ENCODE measurements at places on chromosomes 2 and 18. TPM values are rescaled to one million over a fixed set of nuclear protein-coding genes. Genes with fewer than 3 reads are reported as not detected.

GRCh38 chr18:11215216-11215615 lies 65.8 kb upstream of the PIEZO2 start:
- no peak for DNase-seq

GRCh38 chr18:11167778-11168177 lies 18.4 kb upstream of the PIEZO2 start:
- DNase-seq, result no peak

- no peak for DNase-seq
Observed at GRCh38 chr18:13276530-13277520, 58.3 kb downstream of the LDLRAD4 start.

GRCh38 chr2:45013229-45014015 lies 4.2 kb upstream of the SIX2 start:
- DNase-seq, result no peak

The AQP12A gene
- total RNA-seq, result not detected

DNA sequence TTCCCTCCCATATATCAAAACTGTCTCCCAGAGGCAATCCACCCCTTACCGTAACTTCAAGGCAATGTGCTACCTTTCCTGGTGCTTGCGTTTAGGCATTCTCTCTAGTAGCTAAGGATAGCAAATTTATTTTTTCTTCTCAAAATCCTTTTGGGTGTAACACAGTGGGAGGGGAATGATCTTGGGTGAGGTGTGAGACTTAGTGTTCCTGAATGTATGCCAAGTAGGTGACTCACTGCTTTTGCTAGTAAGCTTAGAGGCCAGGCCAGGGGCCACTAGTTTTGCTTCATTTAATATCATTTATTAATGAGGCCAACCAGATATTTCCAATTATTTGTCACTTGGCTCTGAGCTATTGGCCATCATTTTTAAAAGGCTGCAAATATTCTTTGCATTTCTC lies 135.5 kb downstream of the NAPG start:
- peak; percentile 75 for DNase-seq

GRCh38 chr2:178111743-178112142 lies 494 bp upstream of the RBM45 start:
- no peak for DNase-seq

The ASIC4 gene
- 2.5 TPM for total RNA-seq

DNA sequence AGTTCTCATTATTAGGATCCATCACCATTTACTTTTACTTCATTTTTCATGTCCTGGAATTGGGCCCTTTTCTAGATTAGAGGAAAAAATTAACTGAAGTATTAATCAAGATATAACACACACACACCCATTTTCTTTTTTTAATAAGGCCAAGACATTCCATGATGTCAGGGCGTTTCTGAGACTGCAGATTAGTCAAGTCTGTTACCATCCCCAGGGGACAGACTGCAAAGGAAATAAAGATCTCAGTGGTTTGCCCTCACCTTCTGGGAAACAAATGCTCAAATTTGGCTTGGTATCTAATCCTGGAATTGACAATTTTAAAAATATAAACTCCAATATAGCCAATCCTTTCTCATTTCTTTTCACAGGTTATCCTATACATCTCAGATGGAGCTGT lies 27.4 kb downstream of the RMP24 start:
- DNase-seq, result no peak

- DNase-seq, result no peak
Observed at GRCh38 chr18:77157312-77157711, 24.7 kb upstream of the MBP start.

The AGXT gene
- total RNA-seq, result not detected

- DNase-seq, result no peak
Observed at GRCh38 chr2:235877275-235877802, 290.8 kb downstream of the GBX2 start.

DNA sequence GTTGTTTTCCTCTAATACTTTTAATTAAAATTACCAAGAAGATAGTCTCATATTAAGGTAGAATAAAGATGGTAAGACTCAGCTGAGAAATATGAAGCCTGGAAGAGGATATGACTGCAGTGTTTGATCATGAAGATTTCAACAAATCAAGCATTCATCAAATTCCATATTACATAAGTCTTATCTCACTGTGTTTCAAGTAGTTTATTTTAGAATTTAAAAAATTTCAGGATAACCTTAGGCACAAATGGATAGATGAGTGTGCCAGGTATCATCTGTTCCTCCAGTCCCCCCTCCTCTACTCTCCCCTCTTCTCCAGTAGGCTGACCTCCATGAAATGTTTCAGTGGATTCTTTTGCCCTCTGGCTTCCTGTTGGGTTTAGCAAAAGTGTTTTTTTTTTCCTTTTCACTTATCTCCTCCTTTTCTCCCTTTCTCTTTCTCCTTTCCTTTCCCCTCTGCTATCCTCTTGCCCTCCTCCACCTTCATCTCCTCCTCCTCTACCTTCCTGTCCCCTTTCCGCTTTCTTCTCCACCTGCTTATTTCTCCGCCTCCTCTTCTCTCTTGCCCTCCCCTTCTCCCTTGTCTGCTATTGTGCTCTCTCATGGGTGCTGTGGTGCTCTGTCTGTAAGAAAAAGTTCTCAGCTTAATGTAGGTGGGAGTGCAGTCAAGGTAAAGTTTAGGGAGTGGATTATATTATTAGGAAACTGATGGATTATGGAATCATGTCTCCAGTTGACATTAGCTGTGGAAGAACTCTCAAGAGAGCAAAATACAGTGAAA lies 72.8 kb downstream of the ABI2 start:
- DNase-seq, result no peak

GRCh38 chr18:58870130-58870529 lies 5.5 kb downstream of the ZNF532 start:
- DNase-seq, result no peak

GRCh38 chr2:61537277-61537949 lies 743 bp downstream of the XPO1 start:
- no peak for DNase-seq

GRCh38 chr2:66962716-66963115 lies 434.4 kb upstream of the ETAA1 start:
- no peak for DNase-seq

DNA sequence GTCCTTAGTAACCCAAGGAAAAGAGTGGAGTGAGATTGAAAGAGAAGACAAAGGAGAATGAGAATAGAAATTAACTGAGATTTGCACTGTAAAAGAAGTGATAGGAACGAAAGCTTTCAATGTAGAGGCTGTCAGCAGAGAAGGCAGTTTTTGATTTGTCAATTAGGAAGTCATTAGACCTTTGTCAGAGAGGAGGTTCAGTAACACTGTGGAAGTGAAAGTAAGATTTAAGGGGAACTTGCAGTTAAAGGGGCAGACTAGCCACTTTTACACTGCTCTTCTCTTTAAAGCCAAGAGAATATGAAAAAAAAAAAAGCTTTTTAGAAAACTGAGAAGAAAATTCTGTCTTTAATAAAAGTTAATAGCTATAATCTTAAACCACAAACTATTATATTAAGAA lies 11.5 kb upstream of the KYNU start:
- DNase-seq, result no peak

GRCh38 chr18:36153771-36154170 lies 24.1 kb downstream of the ELP2 start:
- DNase-seq, result no peak

- no peak for DNase-seq
Observed at GRCh38 chr2:219426534-219427136, 8.0 kb upstream of the SPEG start.

The XDH gene
- total RNA-seq, result 0.68 TPM

GRCh38 chr18:34942276-34942675 lies 98.9 kb upstream of the MAPRE2 start:
- DNase-seq, result peak; percentile 72

The UXS1 gene
- 197 TPM for total RNA-seq

DNA sequence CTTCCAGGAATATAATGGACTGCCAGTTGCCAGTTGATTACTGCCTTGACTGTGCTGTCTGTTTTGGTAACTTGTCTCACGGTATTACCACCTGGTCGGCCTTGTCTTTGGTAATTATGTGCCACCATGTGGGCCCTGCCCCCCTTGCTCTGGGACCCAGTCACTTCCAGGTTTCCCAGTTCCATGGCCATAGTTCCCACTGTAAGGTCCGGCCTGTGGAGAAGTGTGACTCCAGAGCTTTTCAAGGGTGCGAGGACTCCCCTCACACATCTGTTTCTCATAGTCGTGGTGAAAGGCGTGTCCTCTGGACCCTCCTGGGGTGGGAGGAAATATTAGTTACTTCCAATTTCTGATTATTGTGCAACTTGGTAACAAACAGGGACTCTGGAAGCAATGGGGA lies 150.5 kb downstream of the SEPTIN10 start:
- DNase-seq, result no peak

DNA sequence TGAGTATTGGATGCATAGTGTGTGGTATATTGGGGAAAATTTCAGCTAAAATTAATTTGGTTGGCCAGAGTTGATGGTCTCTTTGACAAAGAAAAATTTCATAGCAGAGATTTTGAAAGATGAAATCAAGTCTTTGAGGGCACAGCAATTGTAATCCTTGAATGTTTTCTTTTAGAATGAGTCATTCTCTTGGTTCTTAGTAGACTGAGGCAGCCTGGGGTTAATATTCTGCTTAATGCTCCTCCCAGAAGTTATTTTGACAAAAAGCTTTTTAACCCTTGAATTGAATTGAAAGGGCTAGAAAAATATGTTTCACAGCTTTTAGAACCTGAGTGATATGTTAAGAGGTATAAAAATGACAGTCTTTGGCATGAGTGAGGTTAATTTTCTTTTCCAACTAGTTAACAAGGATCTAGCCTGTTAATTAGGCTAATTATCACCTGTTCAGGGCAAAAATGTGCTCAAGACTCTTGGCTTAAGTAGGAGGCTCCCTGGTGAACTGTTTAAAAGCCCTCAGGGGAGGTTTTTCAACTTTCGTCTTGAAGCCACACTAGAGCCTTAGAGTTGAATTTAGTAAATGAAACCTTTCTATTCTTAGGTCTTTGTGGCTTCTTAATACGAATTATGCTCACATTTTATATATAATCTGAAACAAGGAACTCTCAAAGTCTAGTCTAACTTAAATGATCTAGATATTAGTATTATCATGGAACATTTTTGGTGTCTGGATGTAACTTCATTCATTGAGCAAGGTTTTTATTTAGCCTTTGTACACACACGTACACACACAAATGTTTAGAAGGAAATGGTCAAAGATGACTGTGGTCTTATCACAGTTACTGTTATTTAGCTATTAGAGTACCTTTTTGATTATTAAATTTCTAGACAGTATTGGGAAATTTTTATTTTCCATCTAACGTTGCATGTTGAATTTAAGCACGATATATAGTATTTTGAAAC lies 272.5 kb downstream of the ZNF407 start:
- DNase-seq, result no peak

The RGPD4 gene
- total RNA-seq, result not detected

DNA sequence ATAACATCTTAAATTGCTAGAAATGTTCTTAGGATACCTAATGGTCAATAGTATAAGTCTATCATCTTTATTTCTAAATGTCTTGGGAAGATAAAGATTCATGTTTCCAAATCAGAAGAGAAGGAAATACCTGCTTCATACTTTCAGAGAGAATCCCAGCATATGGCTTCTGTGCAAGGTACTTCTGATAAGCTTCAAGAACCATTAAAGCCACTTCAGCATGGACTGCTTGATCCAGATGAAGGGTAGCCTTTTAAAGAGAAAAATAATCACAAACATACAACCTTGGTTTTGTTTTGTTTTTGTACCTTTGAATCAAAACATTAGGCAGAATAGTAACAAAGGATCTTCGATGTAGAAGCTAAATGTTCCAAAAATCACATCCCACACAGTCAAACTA lies 44.0 kb downstream of the EPG5 start:
- DNase-seq, result no peak

The PLGLB1 gene
- 0.34 TPM for total RNA-seq

DNA sequence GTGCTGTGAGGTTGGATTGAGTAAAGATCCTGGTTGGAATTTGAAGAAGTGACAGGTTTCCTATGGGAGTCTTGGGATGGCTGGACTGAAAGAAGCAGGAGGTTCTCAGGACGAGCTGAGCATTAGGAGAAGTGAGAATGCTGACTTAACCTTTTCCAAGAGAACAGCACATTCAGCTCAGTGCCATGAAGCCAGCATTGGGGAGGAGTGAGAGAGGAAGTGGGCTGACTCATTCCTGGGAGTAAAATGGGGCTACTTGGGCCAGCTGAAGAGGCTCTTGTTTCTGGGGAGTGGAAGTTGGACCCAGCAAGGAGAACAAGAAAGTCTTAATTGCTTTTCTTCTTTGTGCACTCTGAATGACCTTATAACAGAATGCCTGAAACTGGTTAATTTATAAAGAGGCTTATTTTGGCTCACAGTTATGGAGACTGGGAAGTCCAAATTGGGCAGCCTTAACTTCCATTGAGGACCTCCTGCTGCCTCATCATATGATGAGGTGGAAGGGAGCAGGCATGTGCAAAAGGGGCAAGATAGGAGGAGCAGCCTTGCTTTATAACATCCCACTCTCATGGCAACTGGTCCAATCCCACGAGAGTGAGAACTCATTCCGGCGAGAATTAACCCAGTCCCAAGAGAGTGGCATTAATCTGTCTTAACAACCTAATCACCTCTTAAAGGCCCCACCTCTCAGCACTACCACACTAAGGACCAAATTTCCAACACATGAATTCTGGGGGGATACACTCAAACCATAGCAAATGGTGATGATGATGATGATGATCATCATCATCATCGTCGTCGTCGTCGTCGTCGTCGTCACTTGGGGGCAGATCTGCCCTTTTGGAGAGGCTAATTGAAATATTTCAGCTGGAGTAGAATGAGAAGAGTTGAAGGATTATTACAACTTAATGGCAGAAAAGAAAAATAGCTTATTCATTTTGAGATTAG lies 26.1 kb downstream of the DGUOK start:
- DNase-seq, result no peak

The CD8A gene
- not detected for total RNA-seq

The ZAP70 gene
- total RNA-seq, result not detected

The SDC1 gene
- total RNA-seq, result 188 TPM

DNA sequence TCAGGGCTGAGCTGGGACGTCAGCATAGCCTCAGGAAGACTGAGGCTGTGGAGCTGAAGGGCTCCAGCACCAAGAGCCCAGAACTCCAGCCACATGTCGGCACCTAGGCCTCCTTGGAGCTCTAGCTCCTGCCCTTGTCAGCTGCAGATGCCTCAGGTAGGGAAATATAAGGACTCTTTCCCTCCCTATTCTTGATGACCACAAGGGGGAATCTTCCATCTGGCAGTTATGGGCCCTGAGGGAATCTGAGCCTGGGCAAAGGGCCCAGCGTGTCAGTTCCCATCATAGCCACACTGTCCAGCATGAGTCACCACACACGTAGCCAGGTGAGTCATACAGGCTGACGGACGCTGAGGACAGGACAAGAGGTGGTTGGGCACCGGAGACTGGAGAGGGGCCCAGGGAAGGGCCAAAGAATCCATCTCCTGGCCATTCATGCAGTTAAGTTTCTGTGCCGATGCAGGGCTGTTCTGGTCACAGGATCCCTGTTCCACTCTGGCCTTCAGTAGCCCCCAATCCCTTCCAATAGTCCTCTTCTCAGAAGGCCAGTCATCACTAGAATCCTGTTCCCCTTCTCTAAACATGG lies 1.8 kb downstream of the MPV17 start:
- DNase-seq, result peak; percentile 98
